ENCODE measurements at places on chromosomes 12 and 14.
A peak's percentile ranks its signal among the peaks of the same experiment; 100 is the strongest.

DNA sequence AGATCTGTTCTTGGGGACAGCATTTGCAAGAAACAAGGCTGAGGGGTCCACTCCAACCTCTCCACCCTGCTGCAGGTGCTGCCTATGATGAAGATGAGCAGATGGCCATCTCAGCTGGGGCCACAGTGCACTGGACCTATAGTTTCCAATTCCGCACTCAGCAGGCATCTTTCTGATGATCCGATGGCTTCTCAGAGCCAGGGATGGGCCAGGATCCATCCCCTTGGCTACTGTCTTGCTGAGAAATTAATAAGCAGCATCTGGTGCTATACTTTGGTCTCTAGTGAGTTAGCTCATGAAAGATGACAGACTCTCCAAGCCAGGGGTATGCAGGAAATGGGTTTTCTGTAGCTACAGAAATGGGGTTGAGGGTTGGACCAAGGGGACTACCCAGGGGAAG, 18.4 kb upstream of the BDKRB1 start:
- no peak for DNase-seq

DNA sequence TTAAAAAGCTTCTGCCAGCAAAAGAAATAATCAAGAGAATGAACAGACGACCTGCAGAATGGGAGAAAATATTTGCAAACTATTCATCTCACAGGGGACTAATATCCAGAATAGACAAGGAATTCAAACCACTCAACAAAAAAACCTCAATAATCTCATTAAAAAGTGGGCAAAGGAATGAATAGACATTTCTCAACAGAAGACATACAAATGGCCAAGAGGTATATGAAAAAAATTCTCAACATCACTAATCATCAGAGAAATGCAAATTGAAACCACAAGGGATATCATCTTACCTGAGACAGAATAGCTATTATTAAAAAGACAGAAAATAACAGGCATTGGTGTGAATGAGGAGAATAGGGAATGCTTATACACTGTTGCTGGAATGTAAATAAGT, 270.0 kb downstream of the DACT1 start:
- no peak for DNase-seq

GRCh38 chr14:73627151-73627558, 14.8 kb downstream of the ACOT6 start:
- peak; percentile 89 for DNase-seq

GRCh38 chr12:30827101-30828066, 72.6 kb upstream of the CAPRIN2 start:
- no peak for DNase-seq

GRCh38 chr14:77044783-77045237, 16.3 kb upstream of the IRF2BPL start:
- DNase-seq: no peak
